ENCODE measurements at places on chromosomes 5 and 9.

- no peak for DNase-seq
Measured at GRCh38 chr5:68618501-68618900, 402.9 kb downstream of the PIK3R1 start.

DNA sequence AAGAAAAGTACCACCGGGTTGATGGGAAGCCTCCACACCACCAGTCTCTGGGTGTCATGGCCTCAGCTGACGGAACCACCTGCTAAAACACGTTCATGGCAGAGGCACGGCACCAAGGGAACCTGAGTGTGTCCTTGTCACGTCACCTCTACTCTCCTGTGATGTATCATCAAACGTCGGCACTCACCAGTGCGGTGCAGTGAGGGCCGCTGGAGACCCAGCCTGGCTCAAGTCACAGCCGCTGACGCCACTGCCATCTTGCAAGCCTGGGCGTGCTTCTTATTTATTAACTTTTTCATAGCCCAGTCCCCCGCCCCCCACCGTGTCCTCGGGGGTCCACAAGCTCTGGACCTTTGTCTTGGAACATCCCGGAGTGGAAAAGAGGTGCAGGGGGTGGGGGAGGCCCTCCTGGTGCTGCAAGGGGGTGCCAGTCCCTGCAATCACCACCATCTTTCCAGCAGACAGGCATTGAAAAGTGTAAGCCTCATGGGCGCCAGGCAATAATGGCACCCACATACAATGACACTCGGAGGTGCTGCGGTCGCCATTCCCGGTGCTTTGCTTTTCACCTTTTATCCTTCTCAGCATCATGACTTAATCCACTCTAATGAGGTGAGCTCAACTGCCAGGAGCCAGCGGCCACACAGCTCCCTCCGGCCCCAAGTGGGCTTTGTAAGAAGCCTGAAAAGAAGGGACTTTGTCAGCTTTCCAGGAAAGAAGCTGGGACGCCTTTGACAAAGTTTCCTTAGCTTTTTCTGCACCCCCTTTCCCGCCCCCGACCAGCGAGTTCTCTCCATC lies 202.3 kb upstream of the IRX1 start:
- DNase-seq, result no peak

GRCh38 chr9:107243742-107244141 lies 39.3 kb upstream of the RAD23B start:
- no peak for DNase-seq

DNA sequence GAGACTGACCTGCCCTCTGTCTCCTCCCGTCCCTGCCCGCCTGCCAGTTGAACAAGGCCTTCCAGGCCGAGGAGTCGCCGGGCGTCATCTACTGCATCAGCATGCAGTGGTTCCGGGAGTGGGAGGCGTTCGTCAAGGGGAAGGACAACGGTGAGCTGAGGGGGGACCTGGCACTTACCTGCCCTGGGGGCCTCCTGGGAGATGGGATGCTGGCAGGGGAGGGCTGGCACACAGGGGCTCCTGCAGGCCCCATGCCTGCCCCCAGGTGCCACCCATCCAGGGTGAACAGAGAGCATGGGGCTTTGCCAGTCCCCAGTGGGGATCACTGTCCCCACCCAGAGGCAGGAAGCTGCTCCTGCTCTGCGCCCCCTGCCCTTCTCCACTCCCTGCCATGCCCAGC lies 43.0 kb downstream of the USP20 start:
- DNase-seq, result no peak

- no peak for DNase-seq
Measured at GRCh38 chr9:105405514-105406131, 42.2 kb upstream of the FSD1L start.

DNA sequence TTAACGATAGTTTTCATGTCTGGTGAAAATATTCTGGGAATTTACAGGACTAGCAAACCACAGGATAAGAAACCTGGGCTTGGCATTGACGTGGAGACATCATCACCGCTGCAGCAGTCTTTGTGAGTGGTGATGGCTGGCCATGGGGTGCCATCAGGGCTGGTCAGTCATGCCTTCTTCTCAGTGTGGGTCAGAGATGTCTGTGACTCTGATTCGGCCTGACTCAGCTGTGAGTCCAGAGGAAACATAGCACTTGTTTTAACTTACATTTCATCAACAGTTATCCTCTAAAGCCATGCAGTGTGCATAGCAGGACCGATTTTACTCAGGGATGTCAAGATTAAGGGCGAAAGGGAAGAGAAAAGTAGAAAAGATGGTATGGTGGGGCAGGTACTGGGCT lies 33.2 kb upstream of the CYFIP2 start:
- no peak for DNase-seq

- no peak for DNase-seq
Measured at GRCh38 chr5:89934069-89934468, 475.5 kb downstream of the CETN3 start.

DNA sequence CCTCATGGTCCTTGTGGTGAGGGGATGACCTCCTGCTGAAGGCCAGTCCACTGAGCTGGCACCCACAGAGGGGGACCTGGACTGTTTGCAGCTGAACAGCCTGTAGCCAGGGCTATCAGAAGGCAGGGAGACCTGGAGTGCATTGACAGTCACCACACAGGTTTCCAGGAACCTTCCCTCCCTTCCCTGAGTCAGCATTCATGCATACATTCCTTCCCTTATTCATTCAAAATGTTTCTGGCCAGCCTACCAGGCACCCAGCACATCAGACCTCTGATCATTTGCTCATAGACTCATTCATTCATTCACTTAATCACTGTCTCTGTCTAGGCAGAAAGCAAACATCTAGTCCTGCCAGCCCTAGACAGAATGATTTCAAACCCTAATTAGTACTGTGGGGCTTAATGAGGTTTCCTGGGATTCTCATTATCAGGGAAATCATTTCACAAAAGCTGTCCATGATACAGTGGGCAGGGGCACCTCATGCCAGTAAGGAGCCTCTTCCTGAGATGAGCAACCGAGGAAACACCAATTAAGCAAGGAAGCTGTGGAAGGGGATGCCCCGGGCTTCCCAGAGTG lies 110.1 kb upstream of the PPP1R26 start:
- no peak for DNase-seq

GRCh38 chr9:93904649-93905472 lies 50.3 kb downstream of the BARX1 start:
- DNase-seq, result peak; percentile 83

- no peak for DNase-seq
Measured at GRCh38 chr5:174376726-174377373, 331.3 kb downstream of the NSG2 start.

DNA sequence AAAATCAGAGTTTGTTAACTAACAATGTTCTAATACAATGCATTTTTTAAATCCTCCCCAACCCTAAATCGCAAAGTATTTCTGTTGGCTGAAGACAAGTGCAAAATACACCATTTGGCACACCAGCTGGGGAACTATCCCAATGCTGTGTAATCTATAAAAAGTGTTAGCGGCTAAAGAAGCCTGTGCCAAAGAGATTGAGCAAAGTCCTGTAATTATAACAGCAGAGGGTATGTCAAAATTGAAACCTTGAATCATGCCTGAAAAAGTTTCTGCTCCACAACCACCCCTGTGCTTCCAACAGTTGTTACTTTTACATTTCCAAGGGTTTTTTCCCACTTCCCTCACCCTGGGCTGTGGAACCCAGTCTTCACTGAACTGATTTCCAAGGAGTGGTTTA lies 83.1 kb upstream of the PLPP6 start:
- DNase-seq, result no peak

DNA sequence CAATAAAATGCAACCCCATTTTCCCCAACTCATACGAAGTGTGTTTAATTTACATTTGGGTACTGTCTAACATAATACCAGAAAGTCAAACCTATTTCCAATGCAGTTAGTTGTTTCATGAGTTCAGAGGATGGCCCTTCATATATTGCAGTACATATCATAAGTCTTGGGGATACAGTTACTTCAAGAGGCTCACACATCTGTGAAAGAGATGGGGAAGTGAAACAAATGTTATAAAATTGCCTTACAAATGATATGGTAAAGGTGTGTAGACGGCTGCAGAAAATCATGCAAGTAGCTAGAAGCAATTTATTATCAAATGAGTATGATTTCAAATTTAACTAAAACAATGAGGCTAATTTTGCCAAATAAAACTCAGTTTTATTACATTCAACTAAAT lies 219.0 kb upstream of the CDH12 start:
- no peak for DNase-seq

DNA sequence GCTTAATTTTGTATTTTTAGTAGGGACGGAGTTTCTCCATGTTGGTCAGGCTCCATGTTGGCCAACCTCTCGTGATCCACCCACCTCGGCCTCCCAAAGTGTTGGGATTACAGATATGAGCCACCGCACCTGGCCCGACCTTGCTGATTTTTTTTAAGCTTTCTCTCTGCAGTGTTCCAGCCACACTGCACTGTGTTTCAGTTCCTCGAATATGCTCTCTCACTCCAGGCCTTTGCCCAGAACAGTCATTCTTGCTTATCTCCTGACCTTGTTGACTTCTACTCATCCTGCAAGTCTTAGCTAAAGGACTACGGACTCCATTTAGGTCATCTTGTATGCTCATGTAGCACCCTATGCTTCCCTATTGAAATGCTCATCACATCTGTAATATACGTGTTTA lies 3.3 kb downstream of the SNAPC3 start:
- no peak for DNase-seq

GRCh38 chr9:37424686-37425297 lies 2.3 kb downstream of the GRHPR start:
- DNase-seq, result no peak

- DNase-seq, result no peak
Measured at GRCh38 chr9:120446671-120447070, 133.3 kb downstream of the CDK5RAP2 start.

- DNase-seq, result no peak
Measured at GRCh38 chr5:124200381-124200780, 546.1 kb downstream of the ZNF608 start.

- DNase-seq, result no peak
Measured at GRCh38 chr5:3393920-3394597, 201.6 kb upstream of the IRX1 start.

DNA sequence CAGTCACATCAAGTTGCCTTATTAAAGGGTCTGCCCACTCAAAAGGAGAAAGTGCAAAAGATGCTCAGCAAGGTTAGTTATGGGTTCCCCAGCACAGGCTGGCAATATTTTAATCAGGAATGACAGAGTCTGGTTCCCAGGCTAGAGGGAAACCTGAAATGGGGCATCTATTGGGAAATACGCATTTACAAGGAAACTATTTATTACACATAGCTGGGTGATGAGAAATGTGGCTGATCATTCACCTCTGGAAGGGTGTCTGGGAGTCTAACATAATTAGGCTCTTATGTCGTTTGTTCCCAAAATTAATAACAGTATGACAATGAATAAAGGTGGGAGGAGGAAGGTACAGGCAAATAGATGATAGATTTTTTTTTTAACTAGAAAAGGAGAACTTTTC lies 314.7 kb downstream of the ENC1 start:
- no peak for DNase-seq

DNA sequence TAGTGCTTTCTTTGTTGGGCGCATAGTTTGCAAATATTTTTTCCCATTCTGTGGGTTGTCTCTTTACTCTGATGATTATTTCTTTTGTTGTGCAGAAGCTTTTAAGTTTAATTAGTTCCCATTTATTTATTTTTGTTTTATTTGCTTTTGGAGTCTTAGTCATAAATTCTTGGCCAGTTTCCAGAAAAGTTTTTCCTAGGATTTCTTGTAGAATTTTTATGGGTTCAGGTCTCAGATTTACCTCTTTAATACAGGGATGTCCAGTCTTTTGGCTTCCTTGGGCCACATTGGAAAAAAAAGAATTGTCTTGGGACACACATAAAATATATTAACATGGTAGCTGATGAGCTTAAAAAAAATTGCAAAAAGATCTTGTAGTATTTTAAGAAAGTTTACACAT lies 122.0 kb downstream of the WDR70 start:
- DNase-seq, result no peak

GRCh38 chr5:155929112-155929511 lies 397.9 kb upstream of the SGCD start:
- no peak for DNase-seq

- peak; percentile 89 for DNase-seq
Measured at GRCh38 chr9:133768859-133769510, 30.8 kb upstream of the SARDH start.

DNA sequence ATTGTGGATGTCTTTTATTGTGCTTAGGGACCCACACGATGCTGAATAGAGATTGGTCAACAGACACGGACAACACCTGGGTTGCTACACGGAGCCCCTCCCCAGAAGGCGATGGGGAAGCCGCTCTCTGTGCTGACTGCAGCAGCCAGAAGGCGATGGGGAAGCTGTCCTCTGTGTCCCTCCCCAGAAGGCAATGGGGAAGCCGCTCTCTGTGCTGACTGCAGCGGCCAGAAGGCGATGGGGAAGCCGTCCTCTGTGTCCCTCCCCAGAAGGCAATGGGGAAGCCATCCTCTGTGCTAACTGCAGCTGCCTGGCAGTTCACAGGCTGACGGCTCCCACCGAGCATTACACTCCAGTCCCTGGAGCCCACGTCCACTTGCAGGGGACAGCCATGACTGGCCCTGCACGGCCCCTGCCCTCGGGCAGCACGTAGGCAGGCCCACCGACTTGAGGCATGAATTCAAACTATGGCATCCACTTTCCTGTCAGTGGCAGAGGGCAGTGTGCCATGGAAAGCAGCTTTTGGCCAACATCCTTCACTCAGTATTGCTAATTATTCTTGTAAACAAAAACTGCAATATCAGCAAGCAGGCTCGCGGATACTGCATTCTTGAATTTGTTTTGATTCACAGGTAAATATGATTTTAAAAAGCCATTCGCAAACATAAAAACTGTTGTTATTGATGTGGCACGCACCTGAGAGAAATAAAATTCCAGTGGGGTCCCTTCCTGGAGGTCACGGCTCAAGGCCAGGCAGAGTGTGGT lies 48.1 kb upstream of the CLPTM1L start:
- DNase-seq, result no peak

GRCh38 chr5:179375831-179376365 lies 30.6 kb upstream of the ADAMTS2 start:
- peak; percentile 60 for DNase-seq

DNA sequence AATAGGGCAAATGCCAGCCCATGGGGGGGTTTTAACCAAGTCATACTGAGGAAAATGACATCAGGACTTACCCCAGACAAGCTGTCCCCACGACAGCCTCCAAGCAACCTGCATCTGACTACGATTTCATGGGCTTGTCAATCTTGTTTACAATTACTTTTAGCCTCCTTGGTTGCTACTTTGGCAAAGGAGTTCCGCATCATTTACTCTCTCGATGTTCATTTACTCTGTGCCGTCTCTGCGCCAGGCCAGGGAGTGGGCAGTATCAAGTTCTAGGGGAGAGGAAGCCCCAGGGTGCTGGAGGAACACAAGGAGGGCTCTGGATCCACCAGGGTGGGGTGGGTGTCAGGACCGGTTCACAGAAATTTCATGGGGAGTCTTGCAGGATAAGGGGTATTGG lies 23.9 kb downstream of the PTPN3 start:
- DNase-seq, result no peak

- DNase-seq, result peak; percentile 94
Measured at GRCh38 chr9:93450945-93451815, at the start of gene FAM120A. Gene FAM120A (plus strand): TSS chr9:93451685. CDS start chr9:93451916, 231 bp downstream.

DNA sequence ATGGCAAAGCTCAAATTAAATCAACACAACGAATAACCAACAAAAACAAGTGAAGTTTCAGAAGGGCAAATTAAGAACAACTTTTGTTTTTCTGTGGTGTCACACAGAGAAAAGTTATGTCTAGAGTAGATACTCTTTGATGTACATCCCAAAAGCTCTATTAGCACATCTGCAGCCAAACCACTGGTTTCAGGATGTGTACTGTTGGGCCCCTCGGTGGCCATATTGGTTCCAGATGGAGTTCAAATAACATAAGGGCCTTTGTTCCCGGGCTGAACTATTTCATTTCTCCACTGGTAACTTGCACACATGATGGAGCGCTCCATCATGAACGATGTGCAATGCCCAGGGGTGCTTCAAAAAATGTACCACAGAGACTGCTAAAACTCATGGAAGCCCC lies 126.1 kb downstream of the SEMA5A start:
- DNase-seq, result no peak

- DNase-seq, result no peak
Measured at GRCh38 chr9:79403495-79403894, 168.3 kb upstream of the TLE4 start.
